Esophagus squamous epithelium (tissue), 5 donors: ENCODE measurements at places on chromosomes 2 and 18.

DNA sequence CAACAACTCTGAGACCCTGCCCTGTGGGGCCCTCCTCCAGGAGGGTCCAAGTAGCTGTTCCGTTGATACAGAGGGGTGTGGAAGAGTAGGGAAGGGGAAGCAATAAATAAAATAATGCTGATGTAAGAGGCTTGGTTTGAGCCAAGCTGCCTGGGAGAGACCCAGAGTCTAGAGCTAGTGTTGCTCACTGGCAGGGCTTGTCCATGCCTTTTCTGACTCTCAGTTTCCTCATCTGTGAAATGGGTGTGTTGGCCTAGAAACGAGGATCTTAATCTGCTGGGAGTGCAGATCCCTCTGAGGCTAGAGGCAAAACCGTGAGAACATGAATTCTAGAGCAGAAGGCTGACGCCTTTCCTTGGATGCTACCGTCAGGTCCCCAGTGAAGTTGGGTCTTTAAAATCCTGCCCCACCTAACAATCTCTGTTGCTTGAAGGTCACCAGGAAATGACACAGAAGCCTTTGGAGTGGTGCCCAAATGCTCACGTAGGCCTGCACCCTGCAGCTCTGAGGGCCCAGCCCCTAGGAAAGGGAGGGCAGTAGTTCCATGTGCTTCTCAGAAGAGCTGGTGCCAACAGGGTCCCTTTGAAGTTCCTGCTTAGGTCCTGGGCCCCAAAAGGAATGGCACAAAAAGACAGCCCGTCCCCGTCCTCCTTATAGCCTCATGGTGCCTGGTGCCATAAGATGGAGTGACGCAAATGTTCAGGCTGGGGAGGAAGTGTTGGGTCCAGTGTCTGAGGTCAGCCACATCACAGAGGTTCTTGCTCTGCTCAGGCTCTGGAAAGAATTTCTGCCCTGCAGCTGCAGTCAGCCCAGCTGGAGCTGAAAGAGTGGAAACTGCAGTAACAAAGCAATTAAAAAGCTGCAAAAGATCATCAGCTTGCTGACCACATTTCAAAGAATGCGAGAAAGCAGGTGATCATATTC, 73.2 kb upstream of the SMAD2 start:
- DNase-seq: no peak

- no peak for DNase-seq
Observed at GRCh38 chr2:206232287-206233035, 42.0 kb upstream of the ZDBF2 start.

- no peak for DNase-seq
Observed at GRCh38 chr18:5543036-5543680, 639 bp downstream of the EPB41L3 start.

DNA sequence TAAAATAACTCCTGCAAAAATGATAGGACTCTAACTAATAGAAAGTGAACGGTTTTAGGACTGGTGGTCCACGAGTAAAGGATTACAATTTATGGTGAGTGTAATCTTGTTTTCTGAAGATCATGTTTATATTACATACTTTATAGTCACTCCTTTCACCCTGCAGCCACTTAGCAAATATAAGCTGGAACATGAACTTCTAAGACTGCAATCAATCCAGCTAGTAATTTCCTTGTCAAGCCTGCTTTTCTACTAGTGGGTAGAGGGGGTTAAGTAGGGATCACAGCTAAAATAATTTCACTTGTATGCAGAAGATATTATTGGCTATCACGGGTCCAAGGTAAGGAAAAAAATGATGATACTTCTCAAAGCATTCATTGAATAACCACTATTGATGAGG, 125.5 kb upstream of the NETO1 start:
- DNase-seq: no peak

- DNase-seq: no peak
Observed at GRCh38 chr2:145682546-145683157, 1162.7 kb upstream of the ZEB2 start.

- DNase-seq: no peak
Observed at GRCh38 chr2:237090906-237091305, 5.2 kb downstream of the COPS8 start.

DNA sequence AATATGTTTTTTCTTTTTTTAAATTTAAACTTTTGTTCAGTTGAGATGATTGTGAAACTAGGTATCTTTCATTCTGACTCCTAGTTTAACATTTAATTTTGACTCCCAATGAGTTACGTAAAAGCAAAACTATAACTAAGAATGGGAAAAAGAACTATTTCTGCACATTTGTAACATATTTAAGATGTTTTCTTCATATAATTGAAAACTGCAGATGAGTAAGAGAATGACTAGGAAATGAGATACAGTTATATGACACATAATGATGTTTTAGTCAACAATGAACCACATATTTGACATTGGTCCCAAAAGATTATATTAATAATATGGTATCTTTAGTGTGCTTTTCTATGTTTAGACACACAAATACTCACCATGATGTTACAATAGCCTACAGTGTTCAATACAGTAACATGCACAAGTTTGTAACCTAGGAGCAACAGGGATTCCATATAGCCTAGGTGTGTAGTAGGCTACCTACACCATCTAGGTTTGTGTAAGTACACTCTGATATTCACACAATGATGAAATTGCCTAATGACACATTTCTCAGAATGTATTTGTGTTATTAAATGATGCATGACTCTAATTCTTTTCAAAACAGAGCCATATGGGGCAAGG, 12.6 kb downstream of the ERMN start:
- no peak for DNase-seq

DNA sequence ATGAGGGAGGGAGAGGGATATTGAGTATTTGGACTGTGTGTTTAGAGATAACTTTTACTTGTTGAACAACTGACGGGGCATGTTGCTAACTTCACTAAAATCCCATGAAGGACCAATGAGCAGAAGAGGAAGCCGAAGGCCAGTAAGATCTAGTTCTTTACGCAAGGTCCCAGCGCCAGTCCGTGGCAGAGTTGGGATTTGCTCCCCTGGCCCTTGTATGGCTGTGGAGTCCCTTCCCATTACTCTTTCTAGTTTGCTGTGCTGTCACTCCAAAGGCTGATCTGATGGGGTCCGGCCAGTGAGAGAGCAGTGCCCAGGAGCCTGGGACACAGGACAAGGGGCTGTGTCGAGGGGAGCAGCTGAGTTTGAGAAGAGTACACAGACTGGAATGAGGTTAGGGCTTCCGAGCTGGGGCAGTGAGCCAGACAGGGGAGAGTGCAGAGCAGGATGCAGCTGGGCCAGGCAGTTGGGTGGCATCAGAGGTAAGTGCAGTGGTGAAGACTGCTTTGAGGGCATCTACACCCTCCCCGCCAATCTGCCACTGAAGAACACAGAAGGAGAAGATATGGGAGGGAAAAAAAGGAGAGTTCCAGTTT, 692.9 kb upstream of the HS6ST1 start:
- no peak for DNase-seq

DNA sequence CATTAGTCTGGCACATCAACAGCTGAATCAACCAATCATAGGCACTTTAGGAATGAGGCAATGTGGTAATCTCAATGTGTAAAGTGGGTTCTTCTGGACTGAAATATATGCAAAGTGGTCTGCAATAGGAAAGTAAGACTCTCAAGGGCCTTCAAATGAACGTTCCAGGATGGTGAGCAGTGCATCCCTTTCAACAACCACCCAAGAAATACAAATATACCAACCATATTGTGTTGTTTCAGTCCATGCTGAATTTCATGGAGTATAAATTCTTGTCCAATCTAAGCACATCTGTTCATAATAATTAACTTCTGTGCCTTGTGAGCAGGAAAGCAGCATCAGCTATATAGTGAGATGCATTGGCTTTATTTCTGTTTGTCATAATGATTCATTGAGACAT, 556.2 kb downstream of the THSD7B start:
- no peak for DNase-seq

DNA sequence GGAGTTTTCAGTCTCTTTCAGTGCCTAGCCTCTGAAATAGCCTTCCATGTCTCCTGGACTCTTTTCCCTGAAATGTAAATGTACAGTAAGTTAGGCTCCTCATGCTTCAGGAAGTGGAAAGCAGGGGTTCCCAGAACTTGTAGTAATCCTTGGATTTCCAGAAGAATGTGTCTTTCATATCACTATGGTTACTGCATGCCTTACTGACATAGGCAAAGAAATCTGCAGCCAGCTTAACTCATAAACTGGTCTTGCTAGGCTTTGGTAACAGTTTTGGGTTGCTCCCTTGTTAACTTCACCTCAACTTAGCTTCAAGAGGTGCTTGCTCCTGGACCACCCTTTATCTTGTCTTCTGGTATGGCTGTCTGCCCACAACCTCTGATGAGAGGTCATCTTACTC, 686.8 kb upstream of the DDX18 start:
- no peak for DNase-seq

- DNase-seq: no peak
Observed at GRCh38 chr2:134703426-134703825, 15.4 kb downstream of the TMEM163 start.

DNA sequence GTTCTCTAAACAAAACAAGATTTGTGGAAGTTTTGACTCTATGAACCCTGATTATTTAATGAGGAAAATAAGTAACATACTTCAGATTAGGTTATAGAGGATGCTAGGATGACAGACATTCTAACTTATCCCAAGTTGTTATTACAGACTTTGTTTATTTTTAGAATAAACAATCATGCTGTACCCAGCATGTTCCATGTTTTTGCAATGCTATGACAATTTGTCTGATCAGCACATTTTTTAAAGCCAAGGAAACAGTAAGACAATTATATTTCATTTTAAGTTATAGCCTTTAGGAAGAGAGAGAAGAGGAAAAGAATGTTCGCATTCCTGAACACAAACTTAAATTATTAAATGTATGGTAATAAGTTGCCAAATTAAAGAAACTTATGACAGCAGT, 119.8 kb downstream of the KYNU start:
- no peak for DNase-seq

DNA sequence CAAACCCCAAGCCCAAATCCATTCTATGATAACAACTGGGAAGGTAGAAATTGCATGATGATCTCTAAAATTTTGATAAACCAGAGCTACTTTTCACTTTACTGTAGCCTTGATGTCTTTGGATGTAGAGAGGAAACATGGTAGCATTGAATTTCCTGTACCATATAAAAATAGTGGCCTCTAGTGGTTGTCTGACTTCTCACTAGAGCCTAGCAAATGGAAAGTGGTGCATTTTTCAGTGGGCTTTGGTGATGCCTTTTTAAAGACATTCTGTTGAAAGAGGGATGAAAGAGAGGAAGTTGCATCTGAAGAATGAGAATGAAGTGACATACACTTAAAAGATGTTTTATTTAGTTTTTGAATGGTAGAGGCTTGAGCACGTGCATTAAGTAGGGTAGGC, 662.2 kb downstream of the XIRP2 start:
- no peak for DNase-seq

DNA sequence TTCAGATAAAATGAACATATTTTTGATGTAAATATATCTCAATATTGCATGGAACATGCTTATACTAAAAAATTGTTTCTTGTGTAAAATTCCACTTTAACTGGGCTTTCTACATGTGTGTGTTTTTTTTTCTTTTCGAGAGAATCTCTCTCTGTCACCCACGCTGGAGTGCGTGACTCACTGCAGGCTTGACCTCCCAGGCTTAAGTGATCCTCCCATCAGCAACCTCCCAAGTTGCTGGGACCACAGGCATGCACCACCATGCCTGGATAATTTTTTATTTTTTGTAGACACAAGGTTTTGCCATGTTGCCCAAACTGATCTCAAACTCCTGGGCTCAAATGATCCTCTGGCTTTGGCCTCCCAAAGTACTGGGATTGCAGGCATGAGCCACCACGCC, 254.6 kb downstream of the LOXHD1 start:
- DNase-seq: no peak

DNA sequence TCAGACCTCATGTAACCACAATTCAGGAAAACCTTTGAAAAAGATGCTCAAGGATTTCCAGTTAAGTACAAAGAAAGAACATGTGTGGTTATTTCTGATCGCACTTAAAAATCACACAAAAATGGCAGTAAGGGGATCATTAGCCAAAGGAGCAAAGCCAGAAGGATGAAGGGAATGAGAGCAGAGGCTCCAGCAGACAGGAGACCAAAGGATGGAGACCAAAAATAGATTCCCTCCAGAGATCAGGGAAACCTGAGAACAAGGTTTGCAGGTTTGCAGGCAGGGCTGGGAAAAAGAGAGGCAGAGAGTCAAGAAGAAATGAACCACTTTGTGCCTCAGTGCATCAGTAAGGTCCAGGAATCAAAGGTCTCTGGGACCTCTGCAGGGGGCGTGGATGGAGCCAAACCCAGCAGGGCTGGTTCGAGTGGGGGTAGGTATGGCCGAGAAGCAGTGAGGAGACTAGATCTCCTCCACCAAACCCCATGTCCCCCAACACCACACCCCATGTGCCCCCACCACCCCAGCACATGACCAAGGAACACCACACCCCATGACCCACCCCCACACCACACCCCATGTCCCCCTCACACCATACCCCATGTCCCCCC, 98.5 kb upstream of the GPC1 start:
- DNase-seq: no peak

DNA sequence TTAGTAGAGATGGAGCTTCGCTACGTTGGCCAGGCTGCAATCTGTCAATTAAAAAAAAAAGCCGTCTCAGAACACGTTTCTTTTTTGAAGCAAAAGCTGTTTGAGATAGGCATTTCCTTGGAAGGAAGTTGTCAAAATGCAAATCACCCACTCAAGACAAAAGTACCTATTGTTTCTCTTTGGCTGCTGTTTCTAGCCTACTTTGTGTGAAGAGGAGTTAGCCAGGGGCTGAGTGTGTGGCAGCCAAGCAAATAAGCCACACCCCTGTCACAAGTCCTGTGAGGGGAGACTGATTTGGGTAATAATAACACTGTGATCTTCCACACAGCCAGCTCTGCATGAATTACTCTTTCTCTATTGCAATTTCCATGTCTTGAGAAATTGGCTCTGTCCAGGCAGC, 47.4 kb upstream of the CDCA7 start:
- DNase-seq: no peak

GRCh38 chr2:164896634-164897355, 55.2 kb upstream of the COBLL1 start:
- no peak for DNase-seq

- no peak for DNase-seq
Observed at GRCh38 chr2:28281739-28282138, 110.9 kb upstream of the FOSL2 start.

- no peak for DNase-seq
Observed at GRCh38 chr2:86238354-86238753, 39.1 kb downstream of the MRPL35 start.

- no peak for DNase-seq
Observed at GRCh38 chr2:60980071-60980815, 37.3 kb upstream of the PEX13 start.
